ENCODE measurements at places on chromosomes 5 and 9.

- no peak for DNase-seq
These were observed 494.8 kb downstream of the MAT2B start for GRCh38 chr5:164000241-164000640.

DNA sequence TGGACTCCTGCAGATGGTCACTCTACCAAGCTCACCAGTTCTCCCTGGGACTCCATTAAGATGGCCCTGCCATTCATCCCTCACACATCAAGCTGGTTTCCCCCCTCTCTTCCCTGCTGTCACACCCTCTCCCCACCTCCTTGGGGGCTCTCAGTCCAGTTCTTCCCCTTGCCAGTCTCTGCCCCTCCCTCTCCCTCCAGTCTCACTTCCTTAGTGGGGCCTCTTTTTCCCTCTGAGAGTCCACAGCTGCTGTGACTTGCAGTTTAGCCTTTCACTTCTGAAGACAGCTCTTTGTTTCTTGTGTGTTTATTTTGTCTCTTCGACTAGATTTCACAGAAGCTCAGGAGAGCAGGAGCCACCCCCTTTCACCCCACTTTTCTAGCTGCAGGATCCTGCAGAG lies 10.5 kb downstream of the DOCK2 start:
- DNase-seq, result no peak

DNA sequence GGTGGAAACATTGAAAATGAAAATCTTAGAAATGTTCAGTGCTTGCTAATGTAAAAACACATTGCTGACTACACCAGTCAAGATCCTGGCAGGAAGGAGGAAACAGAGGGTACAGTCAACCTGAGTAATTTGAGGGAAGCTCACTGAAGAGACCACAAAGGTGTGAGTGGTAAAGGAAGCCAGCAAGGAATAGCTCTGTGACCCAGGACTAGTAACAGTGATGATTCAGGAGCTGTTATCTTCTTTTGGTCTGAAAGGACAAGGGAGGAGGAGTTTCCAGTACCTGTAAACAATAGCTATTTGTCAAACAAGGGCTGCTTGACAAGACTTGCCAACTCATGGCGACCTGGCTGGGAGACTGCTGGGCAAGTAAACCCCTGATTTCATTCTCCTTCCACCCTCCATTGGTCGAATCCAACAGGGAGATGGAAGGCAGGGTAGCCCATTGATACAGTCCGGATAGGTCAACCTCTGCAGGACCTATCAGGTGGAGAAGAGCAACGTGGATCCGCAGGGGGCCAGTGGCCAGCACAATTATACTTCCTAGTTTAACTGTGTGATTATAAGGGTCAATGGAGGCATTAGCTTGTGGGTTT lies 68.1 kb downstream of the MAMDC2 start:
- DNase-seq, result no peak

- DNase-seq, result no peak
These were observed 51.3 kb upstream of the FREM1 start for GRCh38 chr9:14961372-14962068.

GRCh38 chr9:6219040-6219439 lies 3.4 kb downstream of the IL33 start:
- DNase-seq, result no peak

DNA sequence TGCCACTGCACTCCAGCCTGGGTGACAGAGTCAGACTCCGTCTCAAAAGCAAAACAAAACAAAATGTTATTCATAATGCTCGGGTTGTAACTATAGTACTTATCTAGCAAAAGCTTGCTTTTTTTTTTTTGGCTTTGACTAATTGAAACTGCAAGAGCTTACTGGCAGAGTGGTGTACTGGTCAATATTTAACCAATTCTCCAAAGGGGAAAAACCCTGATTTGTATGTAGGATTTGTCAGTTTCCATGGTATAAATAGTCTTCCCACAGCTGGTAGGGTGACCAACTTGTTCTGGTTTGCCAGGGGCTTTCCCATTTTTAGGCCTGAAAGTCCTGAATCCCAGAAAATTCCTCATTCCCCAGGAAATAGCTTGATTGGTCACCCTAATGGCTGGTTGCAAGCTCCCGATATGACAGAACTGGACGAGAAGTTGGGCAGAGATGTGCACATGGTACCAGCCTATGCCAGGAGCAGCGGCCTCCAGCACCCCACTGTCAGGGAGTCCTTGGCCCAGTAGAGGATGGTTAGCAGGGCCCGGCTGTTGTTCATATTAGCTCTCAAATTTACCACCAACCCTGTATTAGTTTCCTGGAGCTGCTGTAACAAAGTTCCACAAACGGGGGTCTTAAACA lies 58.0 kb downstream of the FXN start:
- DNase-seq, result no peak

DNA sequence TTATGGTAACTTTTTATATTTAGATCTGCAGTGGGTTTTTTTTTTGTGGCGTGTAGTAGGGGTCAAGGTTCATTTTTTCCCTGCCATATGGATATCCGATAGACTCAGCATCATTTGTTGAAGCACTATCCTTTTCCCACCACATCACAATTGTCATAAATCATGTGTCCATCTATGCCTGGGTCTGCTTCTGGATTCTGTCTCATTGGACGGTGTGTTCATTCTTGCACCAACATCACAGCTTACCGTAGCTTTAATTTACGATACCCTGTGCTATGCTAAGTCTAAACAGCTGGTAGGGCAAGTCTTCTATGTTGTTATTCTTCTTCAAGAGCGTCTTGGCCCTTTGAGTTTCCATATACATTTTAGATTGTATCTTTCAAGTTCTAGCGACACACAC lies 175.0 kb downstream of the RGS3 start:
- DNase-seq, result no peak

GRCh38 chr5:127595484-127596368 lies 53.2 kb upstream of the CTXN3 start:
- no peak for DNase-seq

- DNase-seq, result no peak
These were observed 120.7 kb upstream of the SPATA31C2 start for GRCh38 chr9:88259001-88259400.

GRCh38 chr5:62969409-62970120 lies 390.9 kb downstream of the LRRC70 start:
- no peak for DNase-seq

GRCh38 chr5:73221726-73222125 lies 48.7 kb downstream of the TMEM174 start:
- no peak for DNase-seq

All from AG09319 (cell line).